CD8-positive, alpha-beta memory T cell (primary cell): ENCODE measurements at places on chromosomes 5 and 9. TPM values are rescaled to one million over a fixed set of nuclear protein-coding genes. Genes with fewer than 3 reads are reported as not detected.

DNA sequence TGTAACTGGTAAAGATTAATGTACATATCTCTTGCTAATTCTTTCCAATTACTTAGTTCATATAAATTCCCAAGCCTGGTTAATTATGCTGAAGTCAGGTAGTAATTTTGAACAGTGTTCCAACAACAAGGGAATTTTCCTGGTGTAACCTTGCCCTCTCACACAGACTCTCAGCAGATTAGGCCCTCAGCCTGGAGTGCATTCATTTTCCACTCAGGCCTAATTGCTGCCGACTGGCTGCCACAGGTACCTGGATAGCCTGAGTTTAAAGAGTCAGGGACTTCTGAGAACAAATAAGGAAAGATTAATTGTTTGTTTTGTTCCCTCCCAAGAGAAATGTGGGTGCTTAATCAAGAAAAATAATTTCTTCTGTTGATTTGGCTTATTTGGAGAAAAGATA lies 71.4 kb downstream of the PPIC start:
- H3K4me3 ChIP-seq, result no peak overlapping the region
- H3K27me3 ChIP-seq, result no peaks in the 10 kb centered on the region
- no peak for DNase-seq
- no peak overlapping the region for H3K27ac ChIP-seq
- no peaks in the 10 kb centered on the region for H3K36me3 ChIP-seq
- H3K4me1 ChIP-seq, result no peaks in the 10 kb centered on the region

DNA sequence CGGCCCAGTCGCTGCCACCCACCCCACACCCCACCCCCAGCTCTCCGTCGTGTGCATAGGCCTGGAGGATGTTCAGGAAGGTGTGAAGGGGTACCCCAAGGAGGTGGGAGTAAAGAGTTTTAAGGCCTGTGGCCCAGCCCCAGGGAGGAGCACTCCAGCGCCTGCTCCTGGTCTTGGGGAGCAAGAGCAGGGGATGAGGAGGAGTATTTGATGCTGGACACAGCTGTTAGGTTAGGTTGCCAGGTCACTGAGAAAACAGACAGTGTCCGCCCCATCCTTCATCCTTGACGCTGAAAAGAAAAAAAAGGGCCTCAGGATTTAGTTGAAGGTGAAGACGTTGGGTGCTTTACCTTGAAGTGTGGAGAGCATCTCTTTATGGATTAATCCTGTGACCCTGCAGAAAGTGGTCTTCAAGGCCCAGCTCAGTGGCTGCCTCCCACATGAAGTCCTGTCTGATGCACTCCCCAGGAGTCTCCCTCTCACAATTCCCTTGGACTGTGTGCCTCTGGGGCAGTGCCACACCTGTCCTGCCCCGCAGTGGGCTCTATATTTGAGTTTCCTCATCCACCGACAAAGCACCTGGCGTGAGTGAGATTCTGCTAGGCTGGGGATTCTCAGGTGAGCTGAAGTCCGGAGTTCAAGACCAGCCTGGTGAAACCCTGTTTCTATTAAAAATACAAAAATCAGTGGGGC lies 101.8 kb downstream of the SPRY4 start:
- H3K4me3 ChIP-seq, result no peak overlapping the region
- H3K27me3 ChIP-seq, result no peaks in the 10 kb centered on the region
- DNase-seq, result no peak
- no peak overlapping the region for H3K27ac ChIP-seq

- no peaks in the 10 kb centered on the region for H3K36me3 ChIP-seq
- no peak for DNase-seq
- H3K27me3 ChIP-seq, result no peaks in the 10 kb centered on the region
Measured at GRCh38 chr5:64437496-64437895, 68.3 kb upstream of the RGS7BP start.

DNA sequence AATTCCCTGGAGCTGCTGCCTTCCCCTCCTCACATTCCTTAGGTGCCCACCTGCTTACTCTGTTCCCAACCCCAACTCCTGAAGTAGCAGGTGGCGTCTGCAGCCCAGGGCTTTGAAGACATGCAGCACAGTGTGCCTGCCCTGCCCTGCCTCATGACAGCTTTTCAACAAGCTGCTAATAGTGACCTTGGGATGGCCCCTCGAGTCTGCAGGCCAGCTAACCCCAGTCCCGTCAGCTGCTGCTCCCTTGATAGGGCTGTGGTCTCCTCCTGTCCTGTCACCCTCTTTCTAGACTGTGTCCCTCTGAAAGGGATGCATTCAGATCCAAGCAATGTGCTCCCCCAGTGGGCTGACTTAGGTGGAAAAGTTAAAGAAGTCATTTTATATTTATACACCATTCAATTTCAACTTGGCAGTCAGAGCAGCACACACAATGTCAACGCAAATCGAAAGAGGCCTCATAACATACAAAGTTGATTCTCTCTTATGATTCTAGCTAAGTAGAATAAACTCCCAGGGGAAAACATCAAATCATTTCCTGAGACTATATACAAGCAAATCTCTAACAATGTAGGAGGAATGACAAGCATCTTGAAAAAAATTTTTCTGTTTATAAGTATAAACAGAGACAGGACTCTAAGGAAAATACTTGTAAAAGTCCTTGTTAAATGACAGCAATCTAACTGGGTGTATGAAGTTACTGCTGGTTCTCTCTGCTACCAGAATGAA lies 37.9 kb downstream of the ADRB2 start:
- H3K36me3 ChIP-seq, result no peaks in the 10 kb centered on the region
- H3K4me1 ChIP-seq, result peaks cover 19% of the 10 kb centered on the region
- no peak for DNase-seq

DNA sequence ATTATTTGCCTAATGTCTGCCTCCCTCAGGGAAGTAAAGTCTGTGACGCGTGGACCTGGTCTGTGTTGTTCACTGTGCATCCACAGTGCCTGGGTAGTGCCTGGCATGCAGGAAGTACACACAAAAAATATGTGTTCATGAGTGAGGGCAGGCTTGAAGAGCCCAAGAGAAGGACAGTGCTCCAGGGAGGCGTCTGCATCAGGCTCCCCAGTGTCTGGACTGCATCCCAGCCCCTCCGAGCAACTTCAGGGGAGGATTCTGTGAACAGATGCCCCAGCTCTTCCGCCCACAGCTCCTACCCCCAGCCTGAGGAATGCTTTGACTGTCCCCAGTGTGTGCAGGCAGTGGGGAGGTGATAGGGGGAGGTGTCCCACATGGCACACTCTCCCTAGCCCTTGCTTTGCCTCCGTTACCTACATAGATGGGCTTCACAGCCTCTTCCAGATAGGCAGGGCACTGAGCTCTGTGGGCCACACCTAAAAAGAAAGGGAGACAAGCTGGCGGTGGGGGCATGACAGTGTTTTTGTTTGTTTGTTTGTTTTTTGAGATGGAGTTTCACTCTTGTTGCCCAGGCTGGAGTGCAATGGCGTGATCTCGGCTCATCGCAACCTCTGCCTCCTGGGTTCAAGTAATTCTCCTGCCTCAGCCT lies 25.4 kb downstream of the IRF1 start:
- peak overlapping the region; percentile 57 for H3K4me3 ChIP-seq
- H3K27ac ChIP-seq, result peak overlapping the region; percentile 22
- no peaks in the 10 kb centered on the region for H3K36me3 ChIP-seq
- H3K27me3 ChIP-seq, result no peaks in the 10 kb centered on the region

GRCh38 chr9:125028041-125028440 lies 87.2 kb upstream of the GOLGA1 start:
- no peak overlapping the region for H3K4me3 ChIP-seq
- no peak overlapping the region for H3K27ac ChIP-seq
- H3K27me3 ChIP-seq, result no peaks in the 10 kb centered on the region
- DNase-seq, result no peak

The CCDC152 gene
- total RNA-seq, result 16.2 TPM

The EQTN gene
- total RNA-seq, result not detected

The IL9 gene
- 13.0 TPM for total RNA-seq
